ENCODE measurements at places on chromosomes 13 and 19. TPM values are rescaled to one million over a fixed set of nuclear protein-coding genes. Genes with fewer than 3 reads are reported as not detected.

The NOTCH3 gene
- polyA plus RNA-seq: 0.09 TPM

The FUT3 gene
- 1.5 TPM for polyA plus RNA-seq

The TTC9B gene
- not detected for polyA plus RNA-seq

The RABAC1 gene
- polyA plus RNA-seq: 212 TPM

- DNase-seq: no peak
Observed at GRCh38 chr13:93521307-93521706, 294.7 kb downstream of the GPC6 start.

DNA sequence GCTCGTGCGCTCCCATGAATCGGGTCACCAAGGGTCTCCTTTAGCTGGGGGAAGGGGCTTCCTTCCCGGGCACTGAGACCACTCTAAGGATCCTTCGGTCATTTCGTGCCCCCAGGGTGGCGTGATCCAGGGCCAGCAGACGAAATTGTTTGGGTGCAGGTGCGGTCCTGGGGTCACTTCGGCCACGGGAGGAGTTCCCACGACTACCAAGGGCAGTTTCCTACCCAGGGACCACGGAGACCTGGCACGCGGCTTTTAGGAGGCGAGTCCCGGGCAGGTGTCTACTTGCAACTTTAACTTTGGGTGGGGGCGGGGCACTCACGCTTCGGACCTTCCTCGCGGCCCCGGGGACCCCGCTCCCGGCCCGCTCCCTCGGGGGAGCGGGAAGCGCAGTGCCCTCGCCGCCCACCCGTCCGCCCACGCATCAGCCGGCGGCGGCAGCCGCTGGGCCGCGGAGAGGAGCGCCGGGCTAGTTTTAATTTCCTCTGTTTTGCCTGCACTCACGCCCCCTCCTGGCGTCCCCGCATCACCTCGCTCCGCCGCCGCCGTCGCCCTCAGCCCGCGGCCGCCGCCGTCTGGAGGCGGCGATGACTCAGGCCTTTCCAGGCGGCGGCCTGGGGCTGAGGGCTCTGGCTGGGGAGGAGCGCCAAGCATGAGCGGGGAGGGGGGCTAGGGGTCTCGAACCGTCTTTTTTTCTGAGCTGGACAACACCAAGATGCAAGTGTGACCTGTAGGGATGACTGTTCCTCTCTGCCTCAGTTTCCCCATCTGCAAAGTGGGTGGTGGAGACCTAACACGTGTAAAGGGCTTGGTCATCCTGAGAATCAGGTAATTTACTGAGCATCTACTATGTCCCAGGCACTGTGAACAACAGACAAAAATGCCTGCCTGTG is 21.8 kb downstream of the OLFM2 start:
- DNase-seq: peak; percentile 64

DNA sequence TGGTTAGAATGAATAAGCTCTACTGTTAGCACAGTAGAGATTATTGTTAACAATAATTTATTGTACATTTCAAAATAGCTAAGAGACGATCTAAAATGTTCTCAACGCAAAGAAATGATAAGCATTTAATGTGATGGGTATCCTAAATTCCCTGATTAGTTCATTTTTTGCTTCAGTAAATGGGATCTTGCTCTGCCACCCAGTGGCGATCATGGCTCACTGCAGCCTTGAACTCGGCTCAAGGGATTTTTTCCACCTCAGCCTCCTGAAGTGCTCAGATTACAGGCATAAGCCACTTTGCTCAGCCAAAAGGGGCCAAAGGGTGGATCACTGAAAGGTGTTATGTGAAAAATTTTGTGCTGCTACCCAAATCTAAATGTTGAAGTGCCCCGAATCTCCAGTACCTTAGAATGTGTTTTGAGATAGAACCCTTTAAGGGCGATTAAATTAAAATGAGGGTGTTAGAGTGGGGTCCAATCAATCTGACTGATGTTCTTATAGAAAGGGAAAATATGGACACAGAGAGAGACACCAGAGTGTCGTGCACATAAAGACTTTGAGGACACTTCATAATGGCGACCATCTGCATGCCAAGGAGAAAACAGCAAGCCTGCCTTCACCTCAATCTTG is 31.5 kb upstream of the ZNF766 start:
- DNase-seq: peak; percentile 42

DNA sequence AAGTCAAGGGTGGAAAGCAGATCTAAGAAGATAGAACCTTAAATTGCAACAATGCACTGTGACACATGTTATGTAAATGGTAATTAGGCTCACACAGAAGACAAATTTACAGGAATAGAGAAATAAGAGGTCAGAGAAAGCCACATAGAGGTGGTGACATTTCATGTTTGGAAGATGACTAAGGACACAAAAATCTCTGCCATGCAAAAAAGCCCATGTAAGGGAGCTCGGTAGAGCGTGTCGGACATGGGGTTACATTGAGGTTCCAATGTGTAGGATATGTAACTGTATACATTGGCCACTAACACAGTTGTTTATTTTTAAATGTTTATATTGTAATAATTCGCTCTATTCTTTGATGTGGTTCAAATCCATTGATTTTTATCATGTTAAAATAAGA is 33.7 kb downstream of the SUGT1 start:
- no peak for DNase-seq

GRCh38 chr13:19984430-19985218 is 26.1 kb downstream of the ZMYM2 start:
- no peak for DNase-seq

DNA sequence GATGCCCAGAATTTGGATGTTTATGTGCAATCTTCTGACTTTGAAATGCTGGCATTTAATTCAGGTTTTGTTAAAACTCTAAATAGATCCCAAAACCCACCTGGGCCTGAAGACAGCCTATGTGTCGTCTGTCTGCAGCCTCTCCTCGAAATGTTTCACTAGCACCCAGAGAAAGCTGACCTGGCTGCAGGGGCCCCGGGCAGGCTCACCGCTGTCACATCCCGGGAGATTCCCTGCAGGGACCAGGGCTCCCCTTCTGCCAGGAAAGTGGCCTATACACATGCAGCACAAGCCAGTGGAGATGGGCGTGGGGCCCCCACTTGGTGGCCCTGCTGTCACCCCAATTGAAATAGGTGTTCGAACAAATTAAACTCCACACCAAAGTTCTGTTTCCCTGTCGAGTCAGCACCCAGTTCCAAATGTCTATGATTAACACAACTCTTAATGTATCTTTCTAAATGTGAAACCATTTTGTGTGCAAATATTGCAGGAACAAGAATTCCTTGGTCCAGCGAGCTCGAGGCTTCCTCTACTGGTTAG is 145.8 kb upstream of the ZNF507 start:
- DNase-seq: no peak

DNA sequence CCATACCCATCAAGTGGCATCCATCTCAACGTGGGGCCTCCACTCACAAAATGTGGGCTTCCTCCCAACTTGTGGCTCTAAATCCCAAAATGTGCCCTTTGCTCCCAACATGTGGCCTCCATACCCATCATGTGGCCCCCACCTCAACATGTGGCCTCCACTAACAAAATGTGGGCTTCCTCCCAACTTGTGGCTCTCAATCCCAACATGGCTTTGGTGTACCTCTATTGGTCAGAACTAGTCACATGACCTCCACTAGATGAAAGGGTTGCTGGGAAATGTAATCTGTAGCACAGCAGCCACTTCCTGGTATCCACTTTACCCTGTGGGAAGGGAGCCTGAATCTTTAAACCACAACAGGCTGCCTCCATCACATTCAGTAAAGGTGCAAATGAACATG is 10.1 kb upstream of the ACER1 start:
- no peak for DNase-seq

DNA sequence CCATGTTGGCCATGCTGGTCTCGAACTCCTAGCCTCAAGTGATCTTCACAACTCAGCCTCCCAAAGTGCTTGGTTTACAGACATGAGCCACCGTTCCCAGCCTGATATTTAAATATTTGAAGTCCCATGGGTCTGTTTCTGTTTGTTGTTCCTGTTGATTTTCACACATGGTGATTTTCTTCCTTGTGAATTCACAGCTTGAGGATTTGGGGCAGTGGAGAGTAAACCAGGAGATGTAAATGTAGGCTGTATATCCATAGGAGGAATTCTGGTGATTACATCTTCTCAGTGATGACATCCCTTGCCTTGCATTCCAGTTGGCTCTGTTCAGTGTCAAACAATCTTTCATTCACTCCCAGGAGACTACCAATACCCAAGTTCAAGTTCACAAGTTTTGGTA is 471.9 kb downstream of the KCTD12 start:
- no peak for DNase-seq

- DNase-seq: no peak
Observed at GRCh38 chr19:34662919-34663318, 14.0 kb downstream of the SCGB2B2 start.

DNA sequence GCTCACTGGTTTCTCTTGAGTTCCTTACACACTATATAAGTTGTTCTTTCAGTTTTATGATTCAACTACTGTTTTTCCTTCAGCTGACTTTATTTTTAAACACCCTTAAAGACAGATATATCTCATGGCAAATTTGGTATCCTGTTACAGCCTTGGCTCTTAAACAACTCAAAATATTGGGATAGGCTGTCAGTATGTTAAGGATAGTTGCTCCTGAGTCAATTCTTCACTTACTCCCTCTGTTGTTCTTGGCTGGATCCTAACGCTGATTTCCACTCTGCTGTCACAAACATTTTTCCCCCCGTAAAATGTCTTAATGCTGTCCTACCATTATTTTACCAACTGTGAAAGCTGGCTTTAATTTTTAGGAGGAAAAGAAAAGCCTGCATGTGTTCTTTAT is 1.2 kb downstream of the KCNRG start:
- no peak for DNase-seq

DNA sequence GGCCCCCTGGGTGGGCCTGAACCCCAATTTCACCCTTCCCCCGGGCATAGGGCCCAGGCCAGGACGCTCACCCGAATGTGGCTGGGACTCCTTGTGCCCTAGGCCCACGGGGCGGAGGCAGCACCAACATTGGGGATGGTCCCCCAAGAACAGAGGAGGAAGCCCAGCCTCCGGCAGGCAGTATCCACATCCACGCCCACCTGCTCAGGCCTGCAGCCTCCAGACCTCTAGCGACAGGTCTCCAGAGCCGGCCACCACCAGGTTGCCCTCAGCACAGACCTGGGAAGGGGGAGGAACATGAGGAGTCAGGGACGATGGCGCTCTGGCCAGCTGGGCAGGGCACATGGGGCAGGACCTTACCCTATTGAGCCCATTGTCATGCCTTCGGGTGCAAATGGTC is 1.2 kb downstream of the GNG14 start:
- DNase-seq: no peak

DNA sequence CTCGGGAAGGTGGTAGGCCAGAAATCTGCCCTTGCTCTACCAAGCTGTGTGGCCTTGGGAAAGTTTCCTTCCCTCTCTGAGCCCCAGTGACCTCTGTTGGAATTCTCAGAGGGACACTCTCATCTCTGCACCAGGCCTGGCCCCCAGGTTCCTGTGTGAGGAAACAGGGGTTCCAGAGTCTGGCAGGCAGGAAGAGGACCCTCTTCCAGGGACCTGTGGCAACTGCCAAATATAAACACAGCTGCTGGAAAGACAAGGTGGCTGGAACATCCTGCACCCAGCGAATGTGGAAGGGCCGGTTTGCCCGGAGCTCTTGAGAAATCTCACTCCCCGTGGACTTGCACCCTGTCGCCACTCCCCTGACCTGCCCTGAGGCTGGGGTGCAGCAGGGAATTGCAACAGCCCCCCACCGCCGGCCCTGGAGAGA is 52.8 kb downstream of the GADD45B start:
- no peak for DNase-seq

GRCh38 chr19:14632286-14632685 is 42.4 kb downstream of the ADGRE3 start:
- DNase-seq: peak; percentile 1

- DNase-seq: peak; percentile 25
Observed at GRCh38 chr13:85266331-85266730, 532.9 kb downstream of the SLITRK6 start.

DNA sequence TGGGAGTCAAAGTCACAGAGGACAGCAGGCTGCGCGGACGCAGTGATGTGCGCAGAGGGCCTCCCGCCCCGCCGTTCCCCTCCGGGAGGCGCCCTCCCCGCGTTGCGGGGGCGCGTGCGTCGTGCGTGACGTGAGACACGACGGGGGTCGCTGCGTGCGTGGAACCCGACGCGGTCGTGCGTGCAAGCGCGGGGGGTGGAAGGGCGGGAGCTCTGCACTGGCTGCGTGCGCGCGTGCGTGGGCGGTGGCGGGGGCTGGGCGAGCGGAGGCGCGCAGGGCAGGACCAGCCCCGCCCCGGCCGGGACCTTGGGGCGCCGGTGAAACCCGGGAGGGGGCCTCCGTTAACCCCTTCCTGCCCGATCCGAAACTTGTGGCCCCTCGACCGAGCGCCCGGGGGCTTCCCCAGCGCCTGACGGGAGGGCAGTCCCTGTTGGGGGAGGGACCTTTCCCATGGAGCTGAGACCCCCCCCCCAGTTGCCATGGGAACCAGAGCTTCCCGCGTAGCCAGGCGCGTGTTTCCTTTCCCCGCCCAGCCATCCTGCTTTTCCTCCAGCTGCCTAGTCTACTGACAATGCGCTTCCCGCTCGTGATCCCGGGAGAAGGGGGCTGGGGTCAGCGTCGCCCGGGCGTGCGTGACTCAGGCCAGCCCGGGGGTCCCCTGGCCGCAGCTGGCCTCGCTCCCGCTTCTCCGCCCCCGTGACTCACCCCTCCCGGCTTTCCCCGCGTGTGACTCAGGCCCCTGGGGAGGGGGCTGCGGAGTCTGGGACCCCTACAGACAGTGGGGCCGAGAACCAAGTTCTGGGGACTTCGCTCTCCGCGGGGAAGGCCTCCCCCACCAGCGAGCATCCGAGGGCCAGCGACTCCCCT is 7.3 kb upstream of the HOOK2 start:
- DNase-seq: peak; percentile 55

DNA sequence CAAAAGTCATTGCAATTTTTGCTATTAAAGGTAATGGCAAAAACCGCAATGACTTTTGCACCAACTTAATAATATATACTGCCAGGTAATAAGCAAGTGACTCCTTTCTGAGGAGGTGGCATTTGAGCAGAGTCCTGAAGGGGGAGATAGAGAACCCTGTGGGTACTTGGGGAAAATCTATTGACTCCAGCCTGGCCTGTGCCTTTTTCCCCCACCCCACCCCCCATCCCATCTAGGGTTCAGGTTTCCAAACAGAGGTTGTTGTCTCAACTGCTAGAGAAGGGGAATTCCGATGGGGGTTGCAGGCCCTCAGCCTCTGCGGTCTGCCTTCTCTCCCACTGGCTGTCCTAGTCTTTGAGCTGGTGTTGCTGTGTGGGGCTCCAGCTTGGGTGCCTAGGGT is 11.5 kb downstream of the S1PR2 start:
- no peak for DNase-seq

GRCh38 chr19:1818549-1819195 is 6.6 kb upstream of the ATP8B3 start:
- no peak for DNase-seq

- peak; percentile 64 for DNase-seq
Observed at GRCh38 chr13:41917641-41918040, 43.3 kb downstream of the VWA8 start.

GRCh38 chr19:39405958-39406655 is 540 bp upstream of the ZFP36 start:
- no peak for DNase-seq

DNA sequence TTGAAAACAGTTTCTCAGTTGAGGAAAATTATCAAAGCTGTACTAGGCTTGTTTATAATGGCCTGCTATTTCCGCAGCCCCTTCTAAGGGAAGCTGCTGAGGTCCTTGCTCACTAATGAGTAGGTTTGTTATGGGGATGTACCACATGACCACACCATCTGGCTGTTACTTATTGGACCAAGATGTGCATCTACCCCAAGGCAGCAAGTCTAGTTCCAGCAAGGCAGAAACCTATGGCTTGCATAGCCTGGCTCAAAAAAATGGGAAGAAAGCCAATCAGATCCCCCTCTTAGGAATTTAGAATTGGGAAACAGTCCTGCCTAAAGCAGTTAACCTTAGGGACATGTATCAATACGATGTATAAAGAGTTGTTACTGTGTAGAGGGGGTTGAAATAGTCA is 186.5 kb upstream of the SPRY2 start:
- DNase-seq: no peak

GRCh38 chr13:35987572-35988513 is 143.3 kb downstream of the DCLK1 start:
- no peak for DNase-seq

Data from foreskin keratinocyte (primary cell).